Foreskin keratinocyte (primary cell): ENCODE measurements at places on chromosomes 16 and 17. TPM values are rescaled to one million over a fixed set of nuclear protein-coding genes. Genes with fewer than 3 reads are reported as not detected.

Gene MRPS34
- polyA plus RNA-seq, result 223 and 236 TPM in 2 replicates

Gene NEK8
- 2.0 and 2.1 TPM in 2 replicates for polyA plus RNA-seq

Gene TBC1D3G
- not detected in 2 replicates for polyA plus RNA-seq

Gene RPGRIP1L
- polyA plus RNA-seq, result 3.7 and 3.8 TPM in 2 replicates

Gene KCNH4
- polyA plus RNA-seq, result not detected in 2 replicates

Gene INCA1
- 0.35 and 0.37 TPM in 2 replicates for polyA plus RNA-seq

Gene SYT17
- 0.08 and 0.22 TPM in 2 replicates for polyA plus RNA-seq

Gene BLMH
- 12.4 and 19.5 TPM in 2 replicates for polyA plus RNA-seq

Gene ACE
- 0.04 and 0.11 TPM in 2 replicates for polyA plus RNA-seq

Gene SLC6A4
- not detected in 2 replicates for polyA plus RNA-seq

- DNase-seq, result no peak
Measured at GRCh38 chr17:37197336-37197735, 178.4 kb upstream of the C17orf78 start.

GRCh38 chr17:72184805-72185204 is 64.0 kb downstream of the SOX9 start:
- DNase-seq, result no peak

DNA sequence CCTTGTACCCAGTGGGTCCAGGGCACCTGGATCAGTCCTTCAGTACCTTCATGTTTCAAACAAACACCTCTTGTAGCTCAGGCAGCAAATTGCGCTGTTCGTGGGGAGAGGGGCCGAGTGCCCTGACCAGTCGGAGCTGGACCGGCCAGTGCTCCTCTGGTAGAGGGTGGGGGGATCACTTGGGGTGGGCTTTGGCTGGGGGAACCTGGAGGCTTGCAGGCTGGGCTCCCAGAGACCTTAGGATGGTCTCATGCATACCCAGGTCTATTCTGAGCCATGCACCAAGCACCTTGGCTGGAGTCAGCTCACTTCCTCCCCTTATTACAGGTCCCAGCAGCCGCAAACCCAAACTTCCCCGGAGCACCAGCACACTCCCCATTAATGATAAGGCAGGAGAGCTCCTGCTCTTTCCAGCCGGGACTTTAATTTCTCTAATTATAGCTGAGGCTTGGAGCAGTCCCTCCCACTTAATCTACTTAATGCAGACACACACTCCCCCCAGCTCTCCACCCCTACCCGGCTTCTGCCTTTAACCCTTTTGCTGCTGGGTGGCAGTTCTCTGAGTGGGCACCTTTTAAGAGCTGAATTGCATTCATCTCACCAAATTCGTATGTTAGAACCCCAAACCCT is 26.3 kb upstream of the MGAT5B start:
- DNase-seq, result no peak

DNA sequence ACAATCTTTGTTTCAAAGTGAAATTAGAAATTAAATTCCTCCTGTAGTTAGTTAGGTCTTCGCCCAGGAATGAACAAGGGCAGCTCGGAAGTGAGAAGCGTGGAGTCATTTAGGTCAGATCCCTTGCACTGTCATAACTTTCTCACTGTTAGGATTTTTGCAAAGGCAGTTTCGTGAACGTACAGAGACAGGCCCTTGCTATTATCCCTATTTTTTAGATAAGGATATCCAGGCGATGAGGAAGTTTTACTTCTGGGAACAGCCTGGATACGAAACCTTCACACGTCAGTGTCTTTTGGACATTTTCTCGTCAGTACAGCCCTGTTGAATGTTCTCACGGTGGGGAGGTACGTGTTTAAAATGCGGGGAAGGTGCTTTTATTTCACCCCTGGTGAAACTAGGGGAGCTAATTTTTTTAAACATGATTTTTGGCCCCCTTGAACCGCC is 318 bp upstream of the RBL2 start:
- DNase-seq, result peak; percentile 55

GRCh38 chr16:58243528-58244004 is 45.7 kb upstream of the CSNK2A2 start:
- peak; percentile 72 for DNase-seq

DNA sequence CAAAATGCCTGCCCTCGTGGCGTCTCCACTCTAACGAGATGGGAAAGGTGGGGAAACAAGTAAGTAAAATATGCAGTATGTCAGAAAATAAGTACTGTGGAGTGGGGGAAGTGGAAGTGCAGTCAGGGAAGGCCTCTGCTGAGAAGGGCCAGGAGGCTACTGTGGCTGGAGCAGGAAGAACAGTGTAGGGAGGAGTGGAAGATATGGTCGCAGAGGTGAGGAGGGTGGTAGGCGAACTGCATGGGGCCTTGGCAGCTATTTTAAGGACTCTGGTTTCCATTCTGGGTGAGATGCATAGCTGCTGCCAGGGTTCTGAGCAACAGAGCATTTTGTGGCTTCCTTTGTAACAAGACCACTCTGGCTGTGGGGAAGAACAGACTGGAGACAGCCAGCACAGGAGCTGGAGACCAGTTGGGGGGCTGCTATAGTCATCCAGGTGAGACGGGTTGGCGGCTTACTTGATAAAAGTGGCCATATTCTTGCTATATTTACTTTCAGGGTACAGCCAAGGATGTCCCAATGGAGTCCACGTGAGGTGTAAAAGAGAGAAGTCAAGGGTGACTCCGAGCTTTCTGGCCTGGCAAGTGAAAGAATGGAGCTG is 42.6 kb downstream of the CYTH1 start:
- no peak for DNase-seq

DNA sequence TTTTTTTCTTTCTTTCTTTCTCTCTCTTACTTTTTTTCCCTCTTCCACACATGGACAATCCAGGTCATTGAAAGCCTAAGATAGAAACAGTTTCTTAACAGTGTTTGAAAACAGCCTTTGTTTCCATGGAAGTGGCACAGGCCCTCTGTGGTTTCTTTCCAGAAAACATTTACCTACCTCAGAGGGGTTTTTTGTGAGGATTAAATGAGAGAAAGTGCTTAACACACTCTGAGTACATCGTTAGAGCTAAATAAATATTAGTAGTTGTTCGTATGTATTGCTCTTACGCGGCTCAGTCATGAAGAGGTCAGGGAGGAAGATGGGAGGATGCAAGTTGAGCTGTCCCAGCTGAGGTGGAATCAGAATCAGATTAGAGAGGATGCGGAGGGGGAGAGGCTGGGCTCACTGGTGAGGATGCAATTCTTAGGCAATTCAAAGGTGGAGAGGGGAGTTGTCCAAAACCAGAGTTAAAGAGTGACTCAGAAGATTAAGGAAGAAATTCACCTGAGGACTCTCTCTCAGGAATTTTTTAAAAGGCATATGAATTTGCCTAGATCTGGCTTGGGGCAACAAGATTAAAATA is 345.4 kb downstream of the PMP22 start:
- peak; percentile 45 for DNase-seq

DNA sequence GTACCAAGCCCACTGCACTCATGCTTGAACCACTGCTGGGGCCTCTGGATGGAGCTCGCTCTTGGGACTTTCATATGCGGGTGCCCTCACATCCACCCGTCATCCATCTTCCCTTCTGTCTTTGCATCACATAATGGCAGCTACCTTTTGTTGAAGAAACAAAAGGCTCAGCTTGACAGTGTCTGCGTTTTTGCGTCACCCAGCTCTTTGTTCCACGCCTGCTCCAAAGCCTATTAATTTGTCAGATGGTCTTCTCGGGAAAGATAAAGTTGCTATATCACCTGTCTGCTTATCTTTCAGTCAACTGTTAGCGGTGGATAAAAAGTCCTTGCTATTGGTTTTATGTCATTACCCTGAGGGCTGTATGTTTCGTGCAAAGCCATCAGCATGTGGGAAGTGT is 18.1 kb upstream of the BCO1 start:
- DNase-seq, result no peak

DNA sequence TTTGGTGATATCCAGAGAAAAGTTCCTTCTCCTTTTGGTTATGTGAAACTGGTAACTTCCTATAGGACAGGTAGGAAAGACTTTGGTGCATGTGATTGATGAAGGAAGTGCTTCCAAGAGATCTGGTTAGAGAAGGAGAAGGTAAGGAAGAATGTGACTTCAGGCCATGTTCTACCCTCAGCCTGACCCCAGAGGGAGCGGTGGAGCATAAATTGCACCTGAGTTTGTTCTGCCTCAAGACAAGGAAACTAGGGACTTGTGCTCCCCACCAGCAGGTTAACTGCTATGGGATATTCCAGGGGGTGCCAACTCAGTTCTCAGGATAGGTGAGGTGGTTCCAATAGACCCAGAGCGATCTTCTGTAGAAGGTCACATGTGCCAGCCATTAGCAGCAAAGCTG is 299.3 kb upstream of the XYLT1 start:
- DNase-seq, result no peak

- no peak for DNase-seq
Measured at GRCh38 chr17:7885367-7886226, 3.0 kb upstream of the CHD3 start.

GRCh38 chr16:2838928-2839327 is 8.8 kb downstream of the ZG16B start:
- peak; percentile 50 for DNase-seq

GRCh38 chr16:67883872-67884261 is 818 bp upstream of the NRN1L start:
- no peak for DNase-seq

GRCh38 chr17:81737947-81738800 is 26.1 kb downstream of the SLC25A10 start:
- no peak for DNase-seq

DNA sequence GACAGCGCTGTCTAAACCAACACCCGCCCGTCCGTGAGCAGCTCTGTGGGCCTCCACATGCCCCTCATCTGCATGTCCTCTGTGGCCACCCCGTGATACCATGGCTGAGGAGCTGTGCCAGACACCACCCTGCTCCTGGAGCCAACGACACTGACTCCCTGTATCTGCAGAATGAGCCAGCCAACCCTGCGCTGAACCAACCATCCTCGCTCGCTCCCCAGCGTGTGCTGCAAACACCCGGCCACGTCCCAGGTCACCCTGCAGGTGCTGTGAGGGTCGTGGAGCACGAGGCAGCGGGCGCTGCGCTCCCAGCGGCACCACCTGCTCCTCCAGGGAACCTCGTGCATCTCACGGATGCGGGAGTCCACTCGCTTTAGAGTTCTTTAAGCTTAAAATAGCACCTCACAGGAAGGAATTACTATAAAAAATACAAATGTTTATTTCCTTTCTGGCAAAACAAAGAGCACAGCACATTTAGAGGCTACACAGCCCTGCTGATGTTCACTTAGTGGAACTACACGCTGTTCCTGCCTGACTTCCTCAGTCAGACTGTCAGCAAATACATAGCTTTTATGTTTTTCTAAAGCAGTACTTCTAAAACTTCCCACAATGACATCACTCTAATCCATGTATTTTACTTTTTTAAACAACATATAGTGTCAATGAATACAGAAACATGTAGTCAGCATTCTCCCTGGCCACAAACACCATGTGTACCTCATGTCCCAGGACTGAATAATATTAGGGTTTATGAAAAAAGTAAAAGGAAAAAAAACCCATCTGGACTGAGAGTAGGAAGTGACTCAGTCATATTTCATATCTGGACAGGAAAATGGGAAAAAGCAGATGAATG is 43.5 kb downstream of the MAP1LC3B start:
- DNase-seq, result peak; percentile 84

GRCh38 chr17:57332501-57332900 is 76.2 kb downstream of the MSI2 start:
- no peak for DNase-seq

DNA sequence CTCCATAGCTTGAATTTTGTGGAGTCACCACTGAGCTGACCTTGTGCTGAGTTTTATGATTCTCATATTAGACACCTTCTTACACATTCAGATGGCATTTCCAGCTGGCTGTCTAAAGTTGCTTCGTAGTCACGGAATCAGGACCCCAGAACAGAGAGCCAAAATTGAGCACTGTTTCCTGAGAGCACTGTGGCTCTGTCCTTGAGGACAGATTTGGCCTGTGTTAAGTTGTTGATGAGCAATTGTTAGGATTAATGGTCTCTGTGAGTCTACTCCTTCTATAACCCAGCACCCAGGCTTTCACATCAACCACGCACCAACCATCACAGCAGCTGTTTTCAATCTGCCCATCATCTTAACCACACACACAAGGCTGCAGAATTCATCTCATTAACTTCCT is 277.5 kb upstream of the HSBP1 start:
- no peak for DNase-seq

- no peak for DNase-seq
Measured at GRCh38 chr17:46202424-46202823, 9.2 kb upstream of the KANSL1 start.

DNA sequence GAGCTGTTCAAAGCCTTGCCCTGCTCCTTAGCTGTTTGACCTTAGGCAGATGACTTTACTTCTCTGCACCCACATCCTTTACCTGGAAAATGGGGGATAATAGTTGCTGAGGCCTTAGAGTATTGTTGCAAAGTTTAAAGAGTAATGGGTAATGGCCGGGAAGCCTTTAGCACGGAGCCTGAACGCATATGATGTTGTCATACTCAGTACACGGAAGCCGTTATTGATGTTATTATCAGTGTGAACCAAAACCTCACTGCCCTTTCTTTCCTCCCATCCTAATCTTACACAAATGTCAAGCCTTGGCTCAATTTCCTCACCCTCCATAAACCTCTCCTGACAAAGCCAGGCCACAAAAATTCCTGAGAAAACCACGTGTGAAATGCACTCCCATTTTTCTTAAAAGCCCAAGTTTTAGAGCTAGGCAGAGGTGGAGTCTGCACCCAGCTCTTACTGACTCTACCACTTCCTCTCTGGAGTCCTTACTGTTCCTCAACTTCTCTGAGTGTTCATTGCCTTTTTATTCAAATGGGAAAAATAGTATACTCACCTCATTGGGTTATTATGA is 67.3 kb upstream of the CACNG3 start:
- no peak for DNase-seq

DNA sequence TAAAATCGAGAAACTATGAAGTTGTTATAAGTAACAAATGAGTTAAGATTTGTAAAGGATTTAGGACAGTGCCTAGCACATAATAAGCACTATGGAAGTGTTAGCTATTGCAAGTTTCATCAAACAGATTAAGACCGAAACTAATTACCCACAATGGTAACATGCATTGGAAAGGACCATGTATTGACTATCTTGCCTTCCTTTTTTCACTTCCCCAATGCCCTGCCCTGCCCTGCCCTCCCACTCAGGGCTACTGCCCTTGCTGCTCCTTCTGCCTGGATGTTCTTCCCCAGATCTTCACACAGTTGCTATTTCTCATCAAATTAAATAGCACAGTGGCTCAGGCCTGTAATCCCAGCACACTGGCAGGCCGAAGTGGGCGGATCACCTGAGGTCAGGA is 202.1 kb upstream of the PSMD7 start:
- no peak for DNase-seq

GRCh38 chr17:63113167-63113566 is 147.1 kb downstream of the TANC2 start:
- DNase-seq, result no peak

- DNase-seq, result no peak
Measured at GRCh38 chr17:4861052-4861451, 27.9 kb downstream of the MINK1 start.

GRCh38 chr17:28975646-28976045 is 24.3 kb upstream of the PHF12 start:
- DNase-seq, result no peak

DNA sequence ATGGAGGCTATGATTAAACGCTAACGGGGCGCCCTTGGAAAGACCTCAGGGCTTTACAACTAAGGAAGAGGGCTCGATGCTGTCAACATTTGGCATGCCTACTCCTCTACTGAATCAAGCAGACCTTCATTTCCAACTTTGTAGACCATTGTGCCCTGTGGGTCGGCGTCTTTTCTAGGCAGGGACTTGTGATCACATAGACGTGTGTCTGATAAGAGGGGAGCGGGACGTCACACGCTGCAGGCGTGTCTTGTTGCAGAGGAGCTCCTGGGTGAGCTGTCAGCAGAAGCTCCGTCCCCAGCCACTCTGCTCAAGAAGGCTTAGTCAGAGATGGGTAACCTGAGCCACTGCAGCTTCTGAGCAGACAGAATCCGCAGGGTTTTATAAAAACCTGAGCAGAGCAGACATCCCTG is 2.8 kb downstream of the MAPK8IP3 start:
- no peak for DNase-seq

GRCh38 chr17:44315760-44316731 is 7.6 kb downstream of the RUNDC3A start:
- no peak for DNase-seq
